ENCODE measurements at places on chromosomes 1 and 21. TPM values are rescaled to one million over a fixed set of nuclear protein-coding genes. Genes with fewer than 3 reads are reported as not detected.
A peak's percentile ranks its signal among the peaks of the same experiment; 100 is the strongest.

- DNase-seq, result no peak
- no peak overlapping the region for H3K27ac ChIP-seq
- peaks cover 12% of the 10 kb centered on the region for H3K4me1 ChIP-seq
- H3K27me3 ChIP-seq, result peaks cover 9% of the 10 kb centered on the region
- no peak overlapping the region for H3K4me3 ChIP-seq
- no peaks in the 10 kb centered on the region for H3K36me3 ChIP-seq
These were observed 2.7 kb upstream of the F5 start for GRCh38 chr1:169588785-169589485.

DNA sequence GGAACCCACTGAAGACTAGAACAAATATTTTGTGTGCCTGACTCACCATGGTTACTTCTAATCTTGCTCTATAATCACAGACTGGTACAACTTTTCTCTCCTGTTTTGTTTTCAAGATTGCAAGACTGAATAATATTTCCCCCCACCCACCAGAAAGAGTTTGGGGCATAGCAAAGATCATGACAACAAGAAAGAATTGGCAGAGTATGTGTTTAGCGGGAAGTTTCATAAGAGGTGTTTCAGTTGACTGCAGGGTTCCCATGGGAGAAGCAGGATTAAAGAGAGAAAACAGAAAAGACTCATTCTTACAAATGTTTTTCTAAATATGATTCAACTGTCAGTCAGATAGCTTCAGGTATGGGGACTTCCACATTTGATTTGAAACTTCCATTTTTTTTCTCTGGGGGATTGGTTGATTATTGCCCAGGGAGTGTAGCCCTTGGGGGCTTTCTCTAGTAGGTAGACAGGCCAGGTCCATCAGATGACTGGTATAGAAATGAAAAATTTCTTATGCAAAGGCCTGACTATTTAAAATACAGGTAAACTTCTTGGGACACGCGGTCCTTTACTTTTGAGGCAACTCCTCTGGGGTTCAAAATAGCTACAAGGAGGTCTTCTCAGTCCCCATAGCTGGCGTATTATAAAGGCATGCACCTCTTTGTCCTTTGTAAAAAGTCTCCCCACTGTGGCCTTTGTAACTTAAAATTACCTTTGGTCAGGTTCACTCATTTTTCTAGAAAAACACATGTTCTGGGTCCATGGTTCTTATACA is 13.9 kb downstream of the OR14I1 start:
- no peaks in the 10 kb centered on the region for H3K36me3 ChIP-seq
- H3K27ac ChIP-seq, result no peak overlapping the region
- no peaks in the 10 kb centered on the region for H3K27me3 ChIP-seq
- DNase-seq, result no peak
- H3K4me1 ChIP-seq, result no peaks in the 10 kb centered on the region
- no peak overlapping the region for H3K4me3 ChIP-seq

DNA sequence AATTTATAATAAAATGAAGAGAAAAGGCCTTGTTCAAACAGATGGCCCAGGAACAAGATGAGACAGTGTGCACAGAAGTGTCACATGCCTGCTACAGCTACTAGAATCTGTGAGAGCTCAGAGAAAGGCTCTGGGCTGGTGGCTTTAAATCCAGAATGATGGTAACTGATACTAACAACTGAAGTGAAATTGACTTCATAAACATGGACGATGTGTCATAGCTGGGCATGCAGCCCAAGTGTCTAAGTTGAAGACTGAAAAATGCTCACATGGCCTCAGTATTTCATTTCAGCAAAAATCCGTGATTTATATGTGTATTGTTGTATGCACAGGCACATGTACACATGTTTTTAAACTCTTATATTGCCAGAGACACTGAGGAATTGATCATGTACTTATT is 208.3 kb upstream of the RUNX1 start:
- H3K27ac ChIP-seq, result no peak overlapping the region
- H3K27me3 ChIP-seq, result no peaks in the 10 kb centered on the region
- H3K36me3 ChIP-seq, result no peaks in the 10 kb centered on the region
- H3K4me1 ChIP-seq, result no peaks in the 10 kb centered on the region
- no peak for DNase-seq
- H3K4me3 ChIP-seq, result no peak overlapping the region

- peaks cover 5% of the 10 kb centered on the region for H3K4me1 ChIP-seq
- H3K36me3 ChIP-seq, result no peaks in the 10 kb centered on the region
- H3K4me3 ChIP-seq, result no peak overlapping the region
These were observed 380.8 kb downstream of the HHIPL2 start for GRCh38 chr1:222167111-222167510.

GRCh38 chr1:33578557-33579448 is 106.4 kb downstream of the ZSCAN20 start:
- no peaks in the 10 kb centered on the region for H3K36me3 ChIP-seq
- H3K4me1 ChIP-seq, result no peaks in the 10 kb centered on the region

DNA sequence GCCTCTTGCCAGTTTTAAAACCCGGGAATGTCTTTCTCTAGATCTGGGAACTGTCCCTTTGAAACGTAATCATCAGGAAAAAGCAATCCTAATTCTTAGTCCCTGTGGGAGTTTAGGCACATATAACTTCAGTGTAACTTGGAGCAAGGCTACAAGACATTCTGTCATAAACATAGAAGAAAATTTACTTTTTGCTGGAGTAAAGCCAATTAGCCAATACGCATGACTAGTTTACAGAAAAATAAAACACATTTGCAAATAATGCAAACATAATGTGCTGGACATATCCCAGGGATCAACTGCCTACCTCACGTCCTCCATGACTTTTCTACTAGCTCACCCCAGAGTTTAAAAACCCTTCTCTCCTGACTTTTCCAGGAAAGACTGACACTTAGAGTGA is 970.6 kb downstream of the MRPL39 start:
- no peaks in the 10 kb centered on the region for H3K27me3 ChIP-seq
- no peaks in the 10 kb centered on the region for H3K4me1 ChIP-seq
- no peak overlapping the region for H3K4me3 ChIP-seq

DNA sequence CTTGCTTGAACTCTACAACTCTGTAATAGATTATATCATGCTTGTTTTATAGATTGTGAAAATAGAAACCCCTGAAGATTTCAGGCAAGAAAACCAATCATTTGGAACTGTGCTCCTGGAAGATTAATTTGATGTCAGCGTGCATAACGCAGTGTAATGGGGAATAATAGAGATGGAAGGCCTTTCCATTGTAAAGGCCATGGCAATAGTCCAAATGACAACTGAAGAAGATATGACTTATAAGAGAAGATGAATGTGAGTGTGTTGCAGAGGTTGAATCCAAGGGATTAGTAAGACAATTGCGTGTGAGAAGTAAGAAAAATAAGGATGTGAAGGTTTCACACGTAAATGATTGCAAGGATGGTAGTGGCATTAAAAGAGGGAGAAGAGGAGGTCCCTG is 285.0 kb downstream of the DUSP10 start:
- no peak overlapping the region for H3K27ac ChIP-seq
- peaks cover 6% of the 10 kb centered on the region for H3K27me3 ChIP-seq
- DNase-seq, result no peak
- no peaks in the 10 kb centered on the region for H3K4me1 ChIP-seq
- no peak overlapping the region for H3K4me3 ChIP-seq
- H3K36me3 ChIP-seq, result no peaks in the 10 kb centered on the region

DNA sequence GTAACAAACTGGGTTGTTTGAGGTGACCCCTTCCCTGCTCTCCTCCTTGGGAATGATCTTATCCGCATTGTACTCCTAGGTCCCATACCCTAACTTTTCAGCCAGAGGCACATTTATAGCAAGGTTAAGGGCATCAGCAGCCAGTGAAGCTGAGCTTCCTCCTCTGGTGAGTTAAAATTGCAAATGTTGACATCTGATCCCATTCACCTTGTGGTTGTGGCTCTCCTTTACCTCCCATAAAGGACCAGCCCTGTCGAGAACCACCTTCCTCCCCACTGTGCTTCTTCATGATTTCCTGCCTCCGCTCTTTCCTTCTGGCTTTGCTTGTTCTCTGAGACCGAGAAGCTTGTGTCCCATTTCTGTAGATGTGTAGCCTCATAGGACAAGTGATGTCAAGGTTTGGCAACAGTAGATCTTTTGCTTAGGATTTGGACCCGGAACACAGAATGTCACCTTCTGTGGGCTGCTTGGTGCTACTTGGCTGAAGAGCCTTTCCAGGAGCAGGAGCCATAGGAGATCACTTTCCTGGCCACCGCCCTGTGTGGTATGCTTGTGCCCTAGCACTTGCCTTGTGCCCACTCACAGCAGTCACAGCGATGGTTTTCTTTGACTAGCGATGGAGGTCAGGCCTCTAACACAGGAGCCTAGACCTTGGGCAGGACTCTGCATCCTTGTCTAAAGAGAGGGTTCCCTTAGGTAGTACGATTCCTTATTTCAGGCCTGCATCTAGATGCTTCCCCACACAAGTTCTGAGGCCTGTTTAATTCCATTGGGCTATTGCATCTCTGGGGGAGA is 18.8 kb downstream of the SZRD1 start:
- H3K27me3 ChIP-seq, result no peaks in the 10 kb centered on the region
- H3K36me3 ChIP-seq, result no peaks in the 10 kb centered on the region
- H3K4me3 ChIP-seq, result no peak overlapping the region
- H3K27ac ChIP-seq, result peak overlapping the region; percentile 67
- DNase-seq, result no peak
- H3K4me1 ChIP-seq, result peaks cover 49% of the 10 kb centered on the region

- H3K36me3 ChIP-seq, result peaks cover 2% of the 10 kb centered on the region
- H3K4me1 ChIP-seq, result peaks cover 2% of the 10 kb centered on the region
- H3K27ac ChIP-seq, result no peak overlapping the region
- no peaks in the 10 kb centered on the region for H3K27me3 ChIP-seq
These were observed 152.4 kb downstream of the GPATCH2 start for GRCh38 chr1:217478450-217478849.

GRCh38 chr1:39194398-39195051 is 10.0 kb upstream of the MACF1 start:
- H3K4me1 ChIP-seq, result peaks cover 60% of the 10 kb centered on the region
- no peaks in the 10 kb centered on the region for H3K27me3 ChIP-seq
- no peak overlapping the region for H3K4me3 ChIP-seq
- peak overlapping the region; percentile 86 for H3K27ac ChIP-seq
- no peaks in the 10 kb centered on the region for H3K36me3 ChIP-seq
- no peak for DNase-seq

GRCh38 chr1:66247415-66248208 is 286.3 kb upstream of the SGIP1 start:
- DNase-seq, result peak; percentile 58
- H3K36me3 ChIP-seq, result no peaks in the 10 kb centered on the region

DNA sequence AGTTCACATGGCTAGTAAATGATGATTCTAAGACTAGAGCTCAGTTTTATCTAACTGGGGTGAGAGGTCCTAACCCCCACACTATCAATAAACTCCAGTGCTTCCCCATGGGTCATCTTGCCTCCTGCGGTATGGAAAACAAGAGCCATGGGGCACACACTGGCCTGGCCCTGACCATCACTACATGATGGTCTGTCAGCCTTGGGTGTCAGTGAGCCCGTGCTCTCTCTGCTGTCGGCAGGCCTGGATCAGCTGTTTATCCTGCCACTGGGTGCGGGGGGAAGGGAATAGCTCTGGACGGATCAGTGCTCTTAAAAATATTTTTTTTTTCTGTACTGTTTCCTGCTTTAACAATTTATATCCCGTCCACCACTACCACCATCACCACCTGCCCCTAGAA is 255.0 kb upstream of the ADGRL2 start:
- H3K4me3 ChIP-seq, result no peak overlapping the region
- no peak for DNase-seq
- no peak overlapping the region for H3K27ac ChIP-seq
- H3K36me3 ChIP-seq, result no peaks in the 10 kb centered on the region

DNA sequence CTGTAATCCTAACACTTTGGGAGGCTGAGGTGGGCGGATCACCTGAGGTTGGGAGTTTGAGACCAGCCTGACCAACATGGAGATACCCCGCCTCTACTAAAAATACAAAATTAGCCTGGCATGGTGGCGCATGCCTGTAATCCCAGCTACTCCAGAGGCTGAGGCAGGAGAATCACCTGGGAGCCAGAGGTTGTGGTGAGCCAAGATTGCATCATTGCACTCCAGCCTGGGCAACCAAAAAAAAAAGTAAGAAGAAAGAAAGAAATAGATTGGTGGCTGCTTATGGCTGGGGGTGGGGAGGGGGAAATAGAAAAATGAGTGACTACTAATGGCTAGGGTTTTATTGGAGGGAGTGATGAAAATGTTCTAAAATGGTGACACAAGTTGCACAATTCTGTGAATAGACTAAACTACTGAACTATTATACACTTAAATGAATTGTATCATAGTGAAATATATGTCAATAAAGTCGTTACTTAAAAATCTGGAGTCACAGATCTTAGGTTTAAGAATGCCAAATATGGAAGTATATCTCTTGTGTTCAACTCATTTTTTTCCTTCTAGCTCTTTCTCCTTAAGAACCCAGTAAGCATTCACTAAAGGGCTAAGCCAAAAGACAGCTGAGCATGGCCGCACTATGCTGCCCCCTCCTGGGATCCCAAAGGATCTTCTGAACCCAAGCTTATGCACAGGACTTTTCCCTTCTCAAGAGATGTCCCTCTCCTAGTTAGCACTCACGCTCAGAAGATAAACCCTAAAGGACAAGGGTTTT is 3.2 kb upstream of the NPL start:
- no peak overlapping the region for H3K27ac ChIP-seq
- H3K36me3 ChIP-seq, result no peaks in the 10 kb centered on the region
- DNase-seq, result no peak
- H3K4me3 ChIP-seq, result no peak overlapping the region
- H3K4me1 ChIP-seq, result peaks cover 9% of the 10 kb centered on the region

DNA sequence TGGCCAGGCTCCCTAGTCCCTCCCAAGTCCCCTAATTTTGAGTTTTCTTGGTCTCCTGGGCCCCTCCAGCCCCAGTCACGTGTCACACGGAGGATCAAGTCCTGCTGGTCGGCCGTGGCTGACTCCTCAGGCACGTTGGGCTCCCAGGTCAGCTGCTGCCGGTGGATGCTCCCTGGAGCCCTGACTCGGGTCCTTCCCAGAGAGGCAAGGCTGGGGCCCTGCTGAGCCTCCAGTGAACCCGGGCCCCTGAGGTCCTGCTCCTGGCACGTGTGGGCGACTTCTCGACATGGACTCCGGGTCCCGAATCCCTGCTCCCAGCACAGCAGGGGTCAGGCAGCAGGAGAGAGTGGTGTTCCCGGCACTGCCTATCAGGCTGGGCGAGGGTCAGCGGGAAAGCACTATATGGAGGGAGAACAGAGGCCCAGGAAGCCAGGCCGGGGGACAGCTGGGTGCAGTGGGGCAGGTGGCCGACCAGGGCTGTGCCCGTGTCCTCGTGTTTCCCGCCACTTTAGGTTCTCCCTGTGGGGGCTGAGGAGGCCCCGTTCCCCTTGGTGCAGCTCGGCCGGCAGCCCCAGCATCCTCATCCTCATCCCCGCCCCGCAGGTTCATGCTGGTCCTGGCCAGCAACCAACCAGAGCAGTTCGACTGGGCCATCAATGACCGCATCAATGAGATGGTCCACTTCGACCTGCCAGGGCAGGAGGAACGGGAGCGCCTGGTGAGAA is 13.2 kb downstream of the TMEM240 start:
- H3K36me3 ChIP-seq, result peaks cover 17% of the 10 kb centered on the region
- no peaks in the 10 kb centered on the region for H3K4me1 ChIP-seq
- no peak overlapping the region for H3K27ac ChIP-seq
- no peak for DNase-seq
- no peak overlapping the region for H3K4me3 ChIP-seq
- no peaks in the 10 kb centered on the region for H3K27me3 ChIP-seq

- no peaks in the 10 kb centered on the region for H3K4me1 ChIP-seq
- DNase-seq, result no peak
- H3K4me3 ChIP-seq, result no peak overlapping the region
- no peaks in the 10 kb centered on the region for H3K36me3 ChIP-seq
These were observed 738.8 kb downstream of the PTPRU start for GRCh38 chr1:29975036-29975694.

- no peaks in the 10 kb centered on the region for H3K27me3 ChIP-seq
- H3K4me3 ChIP-seq, result peak overlapping the region; percentile 99
- peaks cover 7% of the 10 kb centered on the region for H3K4me1 ChIP-seq
- peak overlapping the region; percentile 90 for H3K27ac ChIP-seq
These were observed 1.0 kb upstream of the CDKN2C start for GRCh38 chr1:50968821-50969610.

Gene OR14A16
- not detected for total RNA-seq

Gene S100A13
- total RNA-seq, result 4.1 TPM

Gene WARS2
- 46.3 TPM for total RNA-seq

Gene GIPC2
- total RNA-seq, result not detected
